NCI-H1694 (cell line): ENCODE measurements at places on chromosomes 11 and 22.
A peak's percentile ranks its signal among the peaks of the same experiment; 100 is the strongest.

DNA sequence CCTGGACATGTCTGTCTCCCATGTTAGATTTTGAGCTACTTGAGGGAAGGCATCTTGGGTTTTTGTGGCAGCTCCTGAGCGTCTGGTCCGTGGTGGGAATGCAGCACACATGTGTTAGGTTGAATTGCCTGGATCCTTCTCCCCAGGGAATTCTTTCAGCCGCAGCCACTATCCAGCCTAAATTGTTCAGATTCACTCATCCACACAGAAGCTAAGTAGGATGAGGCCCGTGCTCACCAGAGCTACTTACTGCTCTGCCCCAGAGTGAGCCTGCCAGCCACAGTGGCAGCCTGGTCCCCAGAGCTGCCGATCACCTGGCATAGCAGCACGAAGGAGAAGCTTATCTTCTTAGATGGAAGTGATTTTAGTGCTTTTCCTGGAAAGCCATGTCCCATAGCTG, 34.4 kb upstream of the SORL1-AS1 start:
- DNase-seq, result no peak

DNA sequence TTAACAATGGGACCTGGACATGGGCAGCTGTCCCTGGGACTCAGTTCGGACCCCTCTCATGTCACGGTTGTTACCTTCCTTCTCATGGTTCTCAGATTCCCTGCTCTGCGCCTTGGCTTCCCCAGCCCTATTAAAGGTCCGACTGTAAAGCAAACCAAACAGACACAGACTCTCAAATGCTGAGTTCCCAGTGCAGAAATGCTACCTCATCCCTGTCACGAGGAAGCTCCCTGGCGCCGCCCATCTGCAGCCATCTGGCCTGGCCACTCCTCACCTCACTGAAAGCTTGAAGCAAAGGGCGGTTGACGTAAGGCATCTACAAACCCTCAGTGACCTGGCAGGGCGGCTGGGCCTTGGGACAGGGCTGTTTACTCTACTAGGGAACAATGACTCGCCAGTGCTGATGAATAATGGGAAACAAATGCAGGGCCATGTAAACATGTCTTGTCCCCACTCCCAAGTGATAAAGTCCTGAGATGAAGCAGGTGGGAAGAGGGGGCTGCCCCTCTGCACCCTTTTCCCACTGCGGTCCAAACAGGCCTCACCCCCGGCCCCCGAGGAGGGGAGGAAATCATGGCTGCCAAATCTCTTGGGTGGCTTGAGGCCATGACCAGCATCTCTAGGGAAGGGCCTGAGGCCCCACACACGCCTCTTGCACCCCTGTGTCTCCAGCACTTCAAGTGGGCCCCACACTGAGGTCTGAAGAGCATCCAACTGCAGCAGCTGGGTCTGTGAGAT, 49.3 kb downstream of the SCUBE1 start:
- peak; percentile 82 for DNase-seq

DNA sequence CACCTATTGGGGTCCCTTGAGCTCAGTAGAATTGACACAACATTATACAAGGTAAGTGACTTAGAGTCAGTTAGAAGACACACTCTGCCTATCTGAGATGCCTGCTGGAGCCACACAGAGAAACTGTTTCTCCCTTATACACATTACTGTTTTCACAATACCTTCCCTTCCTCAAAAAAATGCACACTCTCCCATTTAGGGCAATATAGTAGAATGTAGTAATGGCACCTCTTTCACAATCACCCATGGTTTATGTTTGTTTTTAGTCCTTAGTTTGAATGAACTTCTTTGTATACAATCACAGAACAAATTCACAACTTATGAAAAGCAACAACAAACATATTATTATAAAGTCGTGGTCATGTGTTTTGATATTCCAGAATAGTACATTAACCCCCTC, 14.3 kb downstream of the OR52H1 start:
- no peak for DNase-seq

DNA sequence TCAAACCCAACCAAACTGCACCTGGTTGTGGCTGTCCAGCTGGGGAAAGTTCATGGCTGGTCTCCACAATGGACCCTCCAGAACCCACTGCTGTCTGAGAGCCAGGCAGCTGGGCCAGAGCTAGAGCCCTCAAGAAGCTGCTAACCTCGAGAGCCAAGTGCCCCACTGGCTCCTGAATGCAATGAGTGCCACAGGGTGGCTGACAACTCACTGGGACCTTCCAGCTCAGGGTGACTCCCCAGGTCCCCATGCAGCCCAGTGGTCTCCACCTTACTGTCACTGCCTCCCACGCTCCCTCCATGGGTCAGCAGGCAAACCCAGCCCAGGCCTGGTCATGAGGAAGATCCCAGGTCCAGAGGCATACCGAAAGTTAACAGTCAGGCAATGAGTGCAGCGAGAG, 8.0 kb upstream of the CHST1 start:
- DNase-seq, result no peak

- DNase-seq, result no peak
Measured at GRCh38 chr11:133739481-133739880, 105.8 kb downstream of the SPATA19 start.

DNA sequence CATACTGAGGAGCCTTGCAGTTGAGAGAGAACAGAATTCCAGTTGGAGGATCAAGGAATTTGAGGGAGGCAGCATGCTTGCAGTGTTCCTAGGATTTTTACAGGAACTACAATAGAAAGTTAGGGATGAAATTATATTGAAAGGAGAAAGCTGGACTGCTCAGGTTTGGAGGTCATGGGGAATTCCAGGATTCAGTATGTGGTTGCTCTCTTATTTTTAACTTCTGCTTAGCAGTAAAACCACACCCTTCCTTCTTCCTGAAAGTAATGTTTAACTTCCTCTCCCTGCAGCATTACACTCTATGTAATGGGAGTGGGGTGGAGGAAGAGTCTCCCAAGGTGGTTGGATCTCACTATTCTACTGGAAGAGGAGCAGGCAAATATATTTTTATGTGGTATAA, 31.3 kb downstream of the CTNND1 start:
- no peak for DNase-seq
